Thymus (tissue), 14 donors: ENCODE measurements at places on chromosomes 1 and 21.

GRCh38 chr1:20480951-20481617, 4.9 kb downstream of the CAMK2N1 start:
- no peak for DNase-seq

- DNase-seq = no peak
These were observed 25.0 kb downstream of the RCSD1 start for GRCh38 chr1:167654975-167655575.

DNA sequence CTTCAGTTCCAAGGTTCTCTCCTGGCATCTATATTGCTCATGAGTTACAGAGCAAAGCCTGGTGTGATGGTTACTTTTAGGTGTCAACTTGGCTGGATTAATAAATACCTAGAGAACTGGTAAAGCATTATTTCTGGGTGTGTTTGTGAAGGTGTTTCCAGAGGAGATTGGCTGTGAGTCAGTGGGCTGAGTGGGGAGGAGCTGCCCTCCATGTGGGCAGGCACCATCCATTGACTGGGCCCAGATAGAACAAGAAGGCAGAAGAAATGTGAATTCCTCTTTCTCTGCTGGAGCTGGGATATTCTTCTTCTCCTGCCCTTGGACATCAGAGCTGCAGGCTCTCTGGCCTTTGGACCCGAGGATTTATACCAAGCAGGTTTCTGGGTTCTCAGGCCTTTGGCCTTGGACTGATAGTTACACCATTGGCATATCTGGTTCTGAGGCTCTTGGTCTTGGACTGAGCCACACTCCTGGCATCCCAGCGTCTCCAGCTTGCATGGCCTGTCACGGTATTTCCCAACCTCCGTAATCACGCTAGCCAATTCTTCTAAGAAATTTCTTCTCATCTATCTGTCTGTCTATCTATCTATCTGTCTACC, 44.5 kb downstream of the B3GALT5 start:
- DNase-seq = no peak

DNA sequence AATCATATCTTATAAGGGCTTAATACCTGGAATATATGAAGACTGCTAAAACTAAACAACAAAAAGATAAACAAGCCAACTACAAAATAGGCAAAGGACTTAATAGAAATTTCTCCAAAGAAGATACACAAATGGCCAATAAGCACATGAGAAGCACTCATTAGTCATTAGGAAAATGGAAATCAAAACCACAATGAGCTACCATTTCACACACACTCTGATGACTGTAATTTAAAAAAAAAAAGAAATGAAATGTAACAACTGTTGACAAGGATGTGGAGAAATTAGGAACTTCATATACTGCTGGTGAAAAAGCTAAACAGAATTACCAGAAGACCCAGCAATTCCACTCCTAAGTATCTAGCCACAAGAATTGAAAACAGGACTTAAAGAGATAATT, 374.2 kb upstream of the ZP4 start:
- no peak for DNase-seq

- DNase-seq = no peak
These were observed 29.4 kb upstream of the EIF4G3 start for GRCh38 chr1:21206117-21206516.

DNA sequence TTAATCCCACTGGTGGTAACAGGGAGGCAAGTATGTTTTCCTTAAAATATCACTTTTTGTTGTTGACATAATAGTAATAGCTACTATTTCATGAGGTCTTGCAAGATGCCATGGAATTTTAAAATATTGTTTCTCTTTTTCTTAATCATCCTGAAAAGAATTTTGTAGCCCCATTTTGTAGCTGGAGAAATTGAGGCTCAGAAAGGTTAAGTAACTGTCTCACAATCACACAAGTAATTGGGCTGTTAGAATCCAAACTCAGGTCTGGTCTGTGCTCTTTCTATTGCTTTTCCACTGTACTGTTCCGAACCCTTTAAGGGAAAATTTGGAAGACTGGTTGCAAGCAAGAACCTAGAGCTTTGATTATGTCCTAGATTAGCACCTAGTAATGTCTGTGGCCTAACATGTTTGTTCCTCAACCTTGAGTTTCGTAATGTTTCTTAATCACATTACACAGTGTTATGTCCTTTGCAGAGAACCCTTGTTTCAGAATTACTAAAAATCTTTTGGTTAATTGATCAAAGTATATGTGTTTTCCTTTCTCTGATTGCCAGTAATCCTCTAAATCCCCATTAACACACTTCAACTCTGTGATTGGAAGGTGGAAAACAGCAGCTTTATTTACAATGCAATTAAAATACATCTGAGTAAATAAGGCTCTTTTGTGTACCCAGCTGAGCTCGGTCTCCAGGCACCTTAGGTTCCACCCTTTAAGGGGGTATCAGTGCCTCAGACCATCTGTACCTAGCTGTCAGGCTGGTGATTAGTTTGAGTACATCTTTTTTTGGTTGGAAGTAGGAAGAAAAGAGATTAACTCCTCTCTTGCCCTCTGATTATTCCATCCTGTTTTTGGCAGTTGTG, 10.4 kb downstream of the LRRC42 start:
- no peak for DNase-seq

DNA sequence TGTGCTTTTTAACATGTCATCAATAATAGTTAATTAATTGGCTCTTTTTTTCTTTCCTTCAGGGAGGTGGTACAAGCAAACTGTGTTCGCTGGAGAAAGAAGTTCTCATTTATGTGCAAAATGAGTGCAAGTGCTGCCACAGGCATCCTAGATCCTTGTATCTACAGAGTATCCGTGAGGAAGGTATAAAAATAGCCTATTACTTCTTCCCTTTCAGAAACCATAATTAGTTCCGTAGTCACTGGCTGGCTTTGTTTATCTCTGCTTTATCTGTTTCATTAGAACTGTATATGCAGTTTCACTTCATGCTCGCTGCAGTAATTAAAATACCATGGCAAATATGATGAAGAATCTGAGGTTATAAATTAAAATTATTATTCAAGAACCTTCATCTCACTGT, 40.6 kb downstream of the EEIG2 start:
- DNase-seq = no peak

GRCh38 chr1:74396933-74397332, 115.5 kb downstream of the LRRC53 start:
- DNase-seq = no peak

- DNase-seq = no peak
These were observed 134.2 kb upstream of the SERTAD4 start for GRCh38 chr1:210098356-210098755.

DNA sequence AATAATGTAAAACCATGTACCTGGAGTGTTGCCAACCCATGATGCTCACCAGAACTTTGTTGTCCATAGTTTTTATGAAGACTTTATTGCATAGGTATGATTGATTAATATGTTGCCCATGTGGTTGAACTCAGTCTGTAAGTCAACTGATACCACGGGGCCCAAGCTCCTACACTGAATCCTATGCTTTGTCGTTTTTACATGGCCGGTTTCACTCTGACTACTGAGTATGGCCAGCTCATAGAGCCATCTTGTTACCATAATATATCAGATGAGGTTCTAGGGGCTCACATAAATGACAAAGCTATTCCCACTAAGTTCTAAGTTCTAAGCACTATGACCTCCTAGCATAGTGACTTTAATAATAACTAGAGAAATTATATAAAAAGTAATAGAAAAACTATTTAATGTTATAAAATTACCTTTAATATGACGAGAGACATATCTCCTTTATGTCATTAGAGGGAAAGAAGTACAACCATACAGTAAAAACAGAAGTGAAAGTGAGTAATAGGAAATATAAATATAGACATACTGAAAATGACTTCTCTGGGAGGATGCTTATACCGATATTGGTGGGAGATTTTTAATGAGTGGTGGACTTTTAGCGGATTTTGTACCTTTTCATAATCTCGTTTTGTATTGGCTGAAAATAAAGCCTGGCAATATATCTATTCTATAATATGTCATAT, 983.4 kb upstream of the PRMT6 start:
- DNase-seq = no peak

DNA sequence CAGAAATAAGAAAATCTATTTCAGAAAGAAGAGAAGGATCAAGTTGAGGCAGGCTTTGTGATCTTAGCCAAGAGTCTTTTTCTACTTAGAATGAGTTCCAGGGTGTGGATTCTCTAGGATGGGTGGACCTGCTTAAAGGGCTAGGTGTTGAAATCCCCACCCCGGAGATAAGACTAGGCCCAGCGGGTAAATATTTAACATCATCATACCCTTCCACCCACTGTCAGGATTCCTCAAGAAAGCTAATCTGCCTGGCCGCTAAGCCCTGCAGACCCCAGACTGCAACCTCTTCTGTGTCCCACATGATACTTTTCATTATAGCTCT, 5.8 kb downstream of the IGSF9 start:
- no peak for DNase-seq

- no peak for DNase-seq
These were observed 11.3 kb upstream of the SLC1A7 start for GRCh38 chr1:53153752-53154151.

DNA sequence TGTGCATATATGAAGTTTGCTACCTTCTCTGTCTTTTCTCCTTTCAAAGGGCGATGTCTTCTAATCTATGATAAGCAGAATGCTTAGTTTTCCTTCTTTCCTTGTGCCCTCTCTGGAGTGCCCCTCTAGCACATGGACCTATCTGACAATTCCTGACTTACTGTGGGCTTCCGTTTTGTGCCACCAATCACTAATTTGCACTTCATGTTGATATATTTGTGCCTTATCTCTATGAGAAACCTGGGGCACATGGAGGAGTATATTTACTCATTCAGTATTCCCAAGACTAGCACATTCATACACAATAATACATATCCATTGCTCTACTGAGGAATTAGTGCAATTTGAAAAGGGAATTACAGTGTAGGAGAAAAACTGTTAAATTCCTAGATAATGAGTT, 197.7 kb downstream of the CTH start:
- no peak for DNase-seq

DNA sequence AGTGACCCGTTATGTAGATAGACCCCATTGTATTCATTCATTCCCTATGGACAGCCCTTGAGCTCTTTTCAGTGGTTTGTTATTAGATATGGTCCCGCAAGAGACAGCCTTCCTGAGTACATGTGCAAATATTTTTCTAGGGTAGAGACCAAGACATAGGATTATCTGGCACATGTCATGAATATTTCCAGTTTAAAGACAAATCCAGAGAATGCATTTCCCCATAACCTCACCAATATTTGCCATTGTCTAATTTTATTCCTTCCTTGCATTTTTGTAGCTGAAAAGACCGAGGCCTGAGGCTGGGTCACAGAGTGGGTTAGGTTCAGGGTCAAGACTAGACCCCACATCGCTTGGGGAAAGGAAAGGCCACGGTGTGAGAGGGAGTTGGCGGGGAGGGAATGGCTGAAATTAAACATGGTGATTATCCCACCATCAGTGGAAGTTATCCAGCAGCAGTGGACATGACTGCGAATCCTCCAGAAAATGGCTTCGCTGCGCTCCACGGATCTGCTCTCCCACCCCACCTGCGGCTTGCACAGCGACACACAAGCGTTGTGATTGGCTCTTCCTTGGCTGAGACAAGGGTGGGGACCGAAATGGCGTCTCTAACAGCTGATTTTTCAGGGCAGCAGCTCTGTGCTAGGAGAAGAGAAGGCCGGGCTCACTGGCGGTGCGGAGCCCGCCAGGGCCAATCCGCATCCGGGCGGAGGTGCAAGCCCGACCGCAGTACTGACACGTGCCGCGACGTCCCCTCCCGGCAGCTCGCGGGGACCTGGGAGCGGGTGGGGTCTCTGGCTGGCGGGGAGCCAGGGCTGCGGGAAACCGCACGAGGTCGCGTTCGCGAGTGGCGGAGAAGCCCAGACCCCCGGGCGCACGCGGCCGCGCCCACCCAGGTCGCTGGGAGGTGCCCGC, 16.1 kb upstream of the STMN1 start:
- peak; percentile 74 for DNase-seq

- no peak for DNase-seq
These were observed 37.2 kb downstream of the SETD4 start for GRCh38 chr21:36023092-36023480.

DNA sequence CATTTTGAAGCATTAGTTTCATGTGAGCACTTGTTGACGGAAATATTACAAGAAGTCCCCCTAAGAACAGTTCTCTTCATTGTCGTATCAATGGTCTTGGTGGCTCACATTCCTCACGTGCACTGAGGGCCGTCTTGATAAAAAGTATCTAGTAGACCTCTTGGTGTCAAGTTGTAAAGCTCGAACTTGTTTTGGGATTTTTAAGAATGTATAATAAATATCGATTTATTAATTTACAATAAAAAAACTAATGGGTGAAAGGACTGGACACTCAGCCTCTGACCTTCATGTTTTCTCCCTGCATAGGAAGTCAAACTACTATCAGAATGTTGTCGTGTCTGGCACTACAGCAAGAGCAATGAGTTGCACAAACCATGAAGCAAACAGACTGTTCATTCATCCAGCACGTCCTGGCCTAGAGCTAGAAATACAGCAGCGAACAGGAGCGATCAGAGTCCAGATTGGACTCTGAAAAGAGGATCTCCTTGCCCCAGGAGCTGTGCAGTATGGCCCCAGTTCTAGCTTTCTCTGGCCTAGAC, 319.2 kb downstream of the SMYD3 start:
- DNase-seq = no peak

DNA sequence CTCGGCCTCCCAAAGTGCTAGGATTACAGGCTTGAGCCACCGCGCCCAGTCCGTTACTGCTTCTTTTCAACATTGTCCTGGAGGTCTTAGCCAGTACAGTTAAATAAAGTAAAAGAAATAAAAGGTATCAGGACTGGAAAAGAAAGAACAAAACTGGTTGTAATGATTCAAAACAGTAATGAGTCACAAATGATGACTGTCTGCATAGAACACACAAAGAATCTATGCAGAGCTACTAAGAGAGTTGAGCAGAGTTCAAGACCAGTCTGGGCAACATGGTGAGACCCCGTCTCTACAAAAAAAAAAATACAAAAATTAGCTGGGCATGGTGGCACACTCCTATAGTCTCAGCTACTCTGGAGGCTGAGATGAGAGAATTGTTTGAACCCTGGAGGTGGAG, 23.4 kb downstream of the BCAR3 start:
- DNase-seq = no peak

- DNase-seq = no peak
These were observed 504 bp downstream of the DHRS3 start for GRCh38 chr1:12617511-12617900.

DNA sequence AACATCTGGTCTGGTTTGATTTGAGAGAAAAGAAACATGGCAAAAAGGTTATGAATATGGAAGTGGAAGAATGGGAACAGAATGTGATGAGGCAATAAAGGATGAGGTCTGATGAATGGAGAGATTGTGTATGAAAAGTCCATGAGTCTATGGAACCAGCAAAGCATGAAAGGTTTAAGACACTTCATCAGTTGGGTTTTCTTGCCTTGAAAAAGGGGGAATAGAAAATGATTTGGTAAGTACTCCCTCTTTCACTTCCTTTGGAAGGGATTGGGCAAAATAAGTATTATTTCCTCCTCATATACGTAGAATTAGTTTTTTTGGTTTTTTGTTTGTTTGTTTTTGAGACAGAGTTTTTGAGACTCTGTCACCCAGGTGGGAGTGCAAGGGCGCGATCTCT, 155.8 kb downstream of the TRIM33 start:
- no peak for DNase-seq

GRCh38 chr1:215082532-215083382, at the start of gene KCNK2:
KCNK2 (plus strand) TSS chr1:215082737; CDS start chr1:215083386, 649 bp downstream.
- no peak for DNase-seq
